ENCODE measurements at places on chromosomes 6 and 20. TPM values are rescaled to one million over a fixed set of nuclear protein-coding genes. Genes with fewer than 3 reads are reported as not detected.

The HLA-DQA1 gene
- total RNA-seq, result not detected

The TMEM14C gene
- total RNA-seq, result 224 TPM

The NOTCH4 gene
- total RNA-seq, result 3.2 TPM

The HRH3 gene
- not detected for total RNA-seq

The MICA gene
- total RNA-seq, result 29.2 TPM

The LINC00237 gene
- not detected for total RNA-seq

The ANKEF1 gene
- 0.72 TPM for total RNA-seq

The ATRN gene
- total RNA-seq, result 38.3 TPM

The ZSCAN23 gene
- total RNA-seq, result 1.2 TPM

The C6orf118 gene
- total RNA-seq, result not detected

The ZNF133 gene
- 22.5 TPM for total RNA-seq

The ZNF341 gene
- 2.8 TPM for total RNA-seq

The RIPPLY2 gene
- total RNA-seq, result not detected

The PLN gene
- total RNA-seq, result not detected

The TAAR8 gene
- total RNA-seq, result not detected

The MMUT gene
- 13.7 TPM for total RNA-seq

The E2F3 gene
- 9.7 TPM for total RNA-seq

The SLC18B1 gene
- 6.1 TPM for total RNA-seq

The GNMT gene
- not detected for total RNA-seq

The AMD1 gene
- total RNA-seq, result 62.3 TPM

The FAM83B gene
- total RNA-seq, result 0.91 TPM

The JPH2 gene
- total RNA-seq, result 0.16 TPM
